Naive thymus-derived CD8-positive, alpha-beta T cell (primary cell): ENCODE measurements at places on chromosomes 7 and 10. TPM values are rescaled to one million over a fixed set of nuclear protein-coding genes. Genes with fewer than 3 reads are reported as not detected.

DNA sequence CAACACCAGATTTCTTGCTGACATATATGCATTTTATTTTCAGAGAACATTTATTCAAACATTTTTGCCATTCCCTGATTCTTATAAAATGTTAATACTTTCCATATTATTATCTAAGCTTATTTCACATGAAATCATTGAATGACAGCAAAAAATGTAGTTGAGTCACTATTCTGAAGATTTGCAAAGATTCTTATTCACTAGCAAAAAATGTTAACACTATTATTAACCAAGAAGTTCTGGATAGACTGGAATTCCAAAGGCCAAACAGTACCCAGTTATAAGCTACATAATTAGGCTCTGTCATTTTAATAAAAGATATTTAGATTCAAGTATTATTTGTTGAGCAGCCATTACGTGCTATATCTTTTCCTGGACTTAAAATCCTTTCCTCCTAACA lies 4.3 kb downstream of the GSTO2 start:
- peaks cover 3% of the 10 kb centered on the region for H3K36me3 ChIP-seq
- H3K4me3 ChIP-seq, result no peak overlapping the region
- DNase-seq, result no peak
- peaks cover under 1% of the 10 kb centered on the region for H3K4me1 ChIP-seq

DNA sequence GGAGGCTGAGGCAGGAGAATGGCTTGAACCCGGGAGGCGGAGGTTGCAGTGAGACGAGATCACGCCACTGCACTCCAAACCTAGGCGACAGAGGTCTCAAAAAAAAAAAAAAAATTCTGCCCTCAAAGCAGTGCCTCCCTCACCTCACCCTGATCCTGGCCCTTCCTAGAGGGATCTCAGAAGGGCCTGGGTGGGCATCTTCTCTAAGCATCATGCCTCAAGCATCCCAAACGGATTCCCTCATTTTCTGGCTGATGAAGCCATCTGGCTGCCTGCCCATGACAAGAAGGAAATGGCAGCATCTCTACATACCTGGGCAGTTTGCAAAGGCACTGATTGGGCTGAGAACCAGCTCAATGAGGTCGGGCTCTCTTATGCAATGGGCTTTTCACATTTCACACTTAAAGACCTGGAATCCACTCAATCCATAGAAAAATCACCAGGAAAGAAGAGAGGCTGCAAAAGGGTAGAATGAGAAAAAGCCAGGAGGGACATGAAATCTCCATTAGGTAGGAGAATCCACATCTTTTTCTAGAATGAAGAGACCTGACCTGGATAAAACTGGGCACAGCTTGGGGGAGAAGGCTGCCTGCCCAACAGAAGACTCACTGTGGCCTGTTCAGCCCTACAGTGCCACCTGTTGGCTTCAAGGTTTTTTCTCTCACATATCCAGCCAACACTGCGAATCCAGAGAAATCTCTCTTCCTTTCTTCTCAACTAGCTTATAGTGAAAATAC lies 48.1 kb downstream of the PDLIM1 start:
- H3K4me3 ChIP-seq, result no peak overlapping the region
- H3K27me3 ChIP-seq, result no peaks in the 10 kb centered on the region
- H3K4me1 ChIP-seq, result no peaks in the 10 kb centered on the region

GRCh38 chr10:120161111-120161510 lies 268.6 kb downstream of the SEC23IP start:
- no peak overlapping the region for H3K4me3 ChIP-seq
- H3K27me3 ChIP-seq, result no peaks in the 10 kb centered on the region
- no peak for DNase-seq
- no peaks in the 10 kb centered on the region for H3K36me3 ChIP-seq
- H3K4me1 ChIP-seq, result no peaks in the 10 kb centered on the region

DNA sequence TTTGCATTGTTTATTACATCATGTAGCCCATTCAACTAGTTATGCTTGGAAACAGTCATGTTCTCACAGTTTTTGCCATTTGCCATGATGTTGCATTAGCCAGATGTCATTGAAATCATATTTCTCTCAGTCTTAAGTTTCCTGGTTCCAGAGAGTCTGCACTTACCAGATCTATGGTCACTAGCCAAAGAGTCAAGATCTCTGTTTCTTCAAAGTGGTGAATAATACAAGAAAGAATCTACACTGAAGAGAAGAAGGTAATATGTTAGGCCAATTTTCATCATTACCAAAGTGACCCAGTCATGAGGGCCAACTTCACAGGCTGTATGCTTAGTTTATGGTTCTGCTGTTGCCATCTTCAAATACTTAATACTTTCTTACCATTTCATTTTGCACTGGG lies 89.0 kb upstream of the PHYHIPL start:
- H3K4me1 ChIP-seq, result no peaks in the 10 kb centered on the region
- H3K27me3 ChIP-seq, result peaks cover 3% of the 10 kb centered on the region
- no peak overlapping the region for H3K27ac ChIP-seq
- no peak for DNase-seq

BNIP3 gene
- total RNA-seq, result 42.1 TPM
